Activated gamma-delta T cell (primary cell): ENCODE measurements at places on chromosomes 5 and 9.

GRCh38 chr5:93150311-93151012 is 430.6 kb downstream of the NR2F1-AS1 start:
- no peak for DNase-seq

- no peak for DNase-seq
These were observed 27.1 kb downstream of the NR5A1 start for GRCh38 chr9:124479947-124480620.

DNA sequence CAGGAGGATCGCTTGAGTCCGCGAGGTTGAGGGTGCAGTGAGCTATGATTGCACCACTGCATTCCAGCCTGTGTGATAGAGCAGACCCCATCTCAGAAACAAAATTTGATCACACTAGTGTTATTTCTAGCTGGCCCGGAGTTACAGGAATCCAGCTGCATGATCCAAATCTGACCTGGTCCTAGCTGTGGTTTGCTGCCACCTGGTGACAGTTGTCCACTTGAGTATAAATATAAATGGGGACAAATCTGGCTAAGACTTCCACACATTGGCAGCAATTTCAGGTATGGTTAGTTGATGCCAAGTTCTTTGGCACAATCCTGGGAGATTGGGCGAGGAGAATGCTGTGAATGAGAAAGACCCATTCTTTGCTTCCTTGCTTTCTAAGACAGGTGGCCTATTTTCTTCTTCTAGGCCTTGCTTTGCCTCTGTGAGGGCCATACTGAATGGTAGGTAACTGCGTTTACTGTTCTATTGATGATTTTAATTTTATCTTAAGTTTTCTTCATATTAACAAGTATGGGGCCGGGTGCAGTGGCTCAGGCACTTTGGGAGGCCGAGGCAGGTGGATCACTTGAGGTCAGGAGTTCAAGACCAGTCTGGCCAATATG is 35.4 kb downstream of the UBE2R2 start:
- DNase-seq = no peak

DNA sequence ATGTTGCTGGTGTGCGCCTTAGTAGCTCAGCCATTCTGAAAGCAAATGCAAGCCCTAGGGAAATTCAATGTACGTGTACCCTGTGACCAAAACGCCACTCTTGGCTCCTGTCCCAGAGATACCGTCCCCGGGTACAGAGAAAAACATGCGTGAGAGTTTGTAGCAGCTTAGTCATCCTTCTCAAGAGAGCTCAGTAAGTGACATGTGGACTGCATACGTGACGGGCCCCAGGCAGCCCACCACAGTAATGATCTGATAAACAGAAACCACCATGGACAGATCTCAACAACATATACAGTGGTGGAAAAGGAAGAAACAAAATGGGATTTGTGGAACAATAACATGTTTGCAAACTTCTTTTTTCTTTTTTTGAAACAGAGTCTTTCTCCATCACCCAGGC is 45.1 kb downstream of the S1PR3 start:
- no peak for DNase-seq

- no peak for DNase-seq
These were observed 738.6 kb upstream of the ZNF608 start for GRCh38 chr5:125484742-125485641.

- DNase-seq = no peak
These were observed 23.3 kb downstream of the UGCG start for GRCh38 chr9:111919875-111920274.

- no peak for DNase-seq
These were observed 268.2 kb upstream of the RFX3 start for GRCh38 chr9:3793971-3794383.

DNA sequence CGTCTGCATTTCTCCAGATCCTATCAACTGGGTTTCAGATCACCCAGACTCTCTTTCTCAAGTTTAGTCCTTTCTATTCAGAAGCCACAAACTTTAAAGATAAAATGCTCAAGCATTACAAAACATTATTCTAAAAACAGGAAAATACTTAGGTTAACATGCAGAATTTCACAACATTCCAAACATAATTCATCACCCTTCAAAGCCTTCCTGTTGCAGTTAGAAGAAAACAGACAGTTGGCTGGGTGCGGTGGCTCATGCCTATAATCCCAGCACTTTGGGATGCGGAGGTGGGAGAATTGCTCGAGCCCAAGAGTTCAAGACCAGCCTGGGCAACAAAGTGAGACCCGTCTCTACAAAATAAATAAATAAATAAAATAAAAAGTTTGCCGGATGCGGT is 7.7 kb upstream of the OCLN start:
- no peak for DNase-seq

DNA sequence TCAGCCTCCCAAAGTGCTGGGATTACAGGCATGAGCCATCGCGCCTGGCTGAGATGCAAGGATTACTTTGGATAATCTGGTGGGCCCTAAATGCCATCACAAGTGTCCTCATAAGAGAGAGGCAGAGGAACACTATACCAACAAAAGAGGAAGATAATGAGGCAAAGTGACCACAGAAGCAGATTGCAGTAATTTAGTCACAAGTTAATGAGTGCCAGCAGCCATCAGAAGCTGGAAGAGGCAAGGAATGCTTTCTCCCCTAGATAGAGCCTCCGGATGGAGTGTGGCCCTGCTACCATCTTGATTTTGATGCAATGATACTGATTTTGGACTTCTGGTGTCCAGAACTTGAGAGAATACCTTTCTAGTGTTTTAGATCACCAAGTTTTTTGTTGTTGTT is 122.3 kb downstream of the SPATA31D1 start:
- DNase-seq = no peak

- DNase-seq = no peak
These were observed 58.1 kb downstream of the TLE1 start for GRCh38 chr9:81631218-81631745.

DNA sequence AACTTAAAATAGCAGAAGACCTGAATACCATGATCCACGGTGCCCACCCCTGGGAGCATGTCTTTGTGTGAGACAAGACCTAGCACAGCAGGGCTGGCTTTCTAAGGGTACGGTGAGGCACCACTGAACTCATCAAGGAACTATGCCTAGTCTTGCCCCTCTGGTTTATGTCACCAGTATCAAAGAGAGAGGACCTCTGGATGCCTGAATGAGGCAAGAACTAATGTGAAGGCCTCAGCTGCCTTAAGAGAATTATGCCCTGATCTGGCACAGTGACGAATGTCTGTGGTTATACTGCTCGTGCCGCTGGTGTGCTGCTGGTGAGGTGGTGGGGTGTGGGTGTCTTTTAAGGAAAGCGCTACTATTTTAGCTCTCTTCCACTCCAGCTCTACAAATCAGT is 23.0 kb downstream of the NREP start:
- DNase-seq = no peak

GRCh38 chr5:14506140-14506538 is 75.5 kb upstream of the OTULINL start:
- no peak for DNase-seq
